ENCODE measurements at places on chromosomes 2 and 18.

DNA sequence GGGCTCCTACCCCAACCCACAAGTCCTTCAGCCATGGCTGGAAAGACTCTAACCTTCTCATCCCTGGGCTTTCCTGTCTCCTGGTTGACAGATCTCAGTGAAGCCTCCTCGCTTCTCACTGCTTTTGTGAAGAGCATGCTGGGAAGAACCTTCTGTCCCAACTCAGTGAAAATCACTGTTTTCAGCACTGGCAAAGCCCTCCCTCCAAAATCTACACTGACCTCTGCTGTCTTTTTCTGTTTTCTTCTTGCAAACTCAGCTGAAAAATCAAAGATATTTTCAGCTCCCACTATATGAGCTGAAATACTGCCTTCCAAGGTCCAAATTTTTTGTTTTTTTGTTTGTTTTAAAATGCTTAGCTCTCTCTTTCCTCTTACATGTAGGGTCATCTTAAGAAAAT is 266.3 kb upstream of the AGAP1 start:
- no peak for DNase-seq

DNA sequence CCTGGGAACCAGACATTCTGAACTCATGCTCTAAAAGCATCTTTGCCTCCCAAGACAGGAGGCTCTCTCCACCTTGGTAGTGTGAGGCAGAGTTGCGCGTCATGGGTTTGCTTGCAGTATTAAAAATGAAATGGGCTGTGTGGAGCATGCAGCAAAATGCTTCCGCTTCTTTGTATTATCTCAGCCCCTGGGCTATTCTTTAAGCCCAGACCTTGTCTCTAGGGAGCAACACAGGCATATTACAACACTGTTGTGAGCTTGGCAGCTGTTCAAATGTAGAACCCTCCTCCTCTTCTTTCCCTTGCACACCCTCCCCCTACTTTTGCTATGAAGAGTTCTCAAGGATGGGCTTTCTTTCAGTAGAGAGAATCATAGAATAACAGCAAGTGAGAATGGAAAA is 185.1 kb upstream of the LHCGR start:
- no peak for DNase-seq

- DNase-seq: no peak
These were observed 62.4 kb upstream of the MMADHC start for GRCh38 chr2:149650006-149650405.

DNA sequence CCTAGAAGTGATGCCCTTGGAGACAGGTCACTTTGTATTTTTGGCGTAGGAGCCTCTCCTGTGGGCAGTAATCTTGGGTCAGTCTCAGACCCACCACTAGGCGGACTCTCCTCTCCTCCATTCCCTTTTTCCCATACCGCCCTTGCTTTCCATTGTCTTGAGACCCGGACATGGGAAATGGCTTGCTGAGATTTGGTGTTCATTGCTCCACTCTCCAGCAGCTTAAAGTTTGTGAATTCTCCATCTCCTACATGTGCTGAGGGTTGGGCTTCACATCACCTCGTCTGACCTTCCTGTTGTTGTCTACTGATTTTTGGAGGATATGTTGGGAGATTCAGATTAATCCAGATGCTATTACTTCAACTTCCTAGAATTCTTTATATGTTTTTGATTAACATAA is 159.2 kb upstream of the RAB12 start:
- no peak for DNase-seq

Measured in BJ (cell line).